GM06990 (cell line): ENCODE measurements at places on chromosomes 7 and 10.

DNA sequence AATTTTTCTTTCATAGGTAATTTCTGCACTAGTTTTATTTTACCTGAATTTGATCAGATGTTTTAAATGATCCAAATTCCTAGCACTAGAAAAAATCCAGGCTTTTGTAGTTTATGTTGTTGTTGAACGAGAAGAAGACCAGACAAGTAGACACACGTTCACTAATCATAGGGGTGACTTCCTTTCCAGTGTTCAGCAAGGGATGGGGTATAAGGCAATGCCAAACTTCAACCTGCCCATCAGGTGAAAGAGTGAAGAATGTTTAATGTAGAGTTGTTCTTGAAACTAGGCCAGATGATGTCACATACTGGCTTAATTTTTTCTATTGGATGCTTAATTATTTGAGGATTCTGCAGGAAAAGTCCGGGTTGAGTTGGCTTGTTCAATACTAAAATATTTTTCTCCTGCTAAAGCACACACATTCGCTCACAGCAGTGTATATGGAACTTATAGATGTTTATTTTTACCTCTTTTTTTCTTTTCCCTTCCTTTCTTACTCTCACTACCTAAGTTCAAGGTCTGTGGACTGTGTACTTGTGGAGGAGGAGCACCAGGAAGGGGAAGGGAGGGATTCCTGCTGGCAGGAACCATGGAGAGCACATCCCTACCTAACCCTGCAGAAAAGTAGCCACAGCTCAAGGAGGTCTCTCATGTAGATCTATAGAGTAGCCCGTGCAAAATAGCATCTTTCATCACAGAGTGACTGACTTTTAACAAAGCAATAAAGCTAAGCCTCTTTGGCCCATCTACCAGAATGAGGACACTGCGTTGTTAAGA is 23.1 kb upstream of the AKR1E2 start:
- no peak for DNase-seq

GRCh38 chr10:27581225-27581624 is 77.1 kb downstream of the RAB18 start:
- DNase-seq, result no peak

DNA sequence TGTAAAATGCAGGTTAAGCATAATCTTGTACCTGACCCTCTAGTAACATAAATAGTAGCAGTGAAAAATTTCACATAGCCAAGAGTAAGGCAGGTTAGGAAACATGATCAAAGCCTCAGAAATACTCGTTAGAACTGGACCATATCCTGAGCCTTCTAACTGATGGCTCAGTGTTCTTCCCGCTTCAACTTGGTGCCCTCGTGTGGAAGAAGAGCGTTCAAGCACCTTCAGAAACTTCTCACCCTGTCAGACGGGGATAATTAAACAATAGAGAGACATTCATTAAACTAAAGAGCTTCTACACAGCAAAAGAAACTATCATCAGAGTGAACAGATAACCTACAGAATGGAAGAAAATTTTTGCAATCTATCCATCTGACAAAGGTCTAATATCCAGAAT is 124.5 kb downstream of the MYOF start:
- no peak for DNase-seq

GRCh38 chr10:34224639-34225038 is 590.5 kb downstream of the PARD3 start:
- DNase-seq, result no peak

GRCh38 chr7:138350701-138351357 is 109.2 kb upstream of the TRIM24 start:
- no peak for DNase-seq

GRCh38 chr7:103797647-103798307 is 191.7 kb downstream of the RELN start:
- no peak for DNase-seq
